ENCODE measurements at places on chromosomes 6 and 20.

DNA sequence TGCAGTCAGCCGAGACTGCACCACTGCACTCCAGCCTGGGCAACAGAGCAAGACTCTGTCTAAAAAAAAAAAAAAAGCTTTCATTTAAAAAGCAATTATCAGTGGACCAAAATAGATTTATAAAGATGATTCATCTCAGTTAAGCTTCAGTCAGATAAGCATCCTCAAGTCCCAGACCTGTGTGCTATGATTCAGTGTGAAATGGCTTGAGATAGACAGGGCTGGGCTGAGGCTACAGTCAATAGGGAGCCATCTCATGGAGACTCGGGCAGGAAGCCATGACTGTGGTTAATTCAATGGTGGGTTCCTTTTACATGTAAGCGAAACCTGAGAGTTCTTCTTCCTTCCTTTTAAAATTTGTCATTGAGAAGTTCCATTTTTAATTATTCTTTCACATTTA is 276.0 kb downstream of the TFAP2A start:
- DNase-seq, result peak; percentile 38

DNA sequence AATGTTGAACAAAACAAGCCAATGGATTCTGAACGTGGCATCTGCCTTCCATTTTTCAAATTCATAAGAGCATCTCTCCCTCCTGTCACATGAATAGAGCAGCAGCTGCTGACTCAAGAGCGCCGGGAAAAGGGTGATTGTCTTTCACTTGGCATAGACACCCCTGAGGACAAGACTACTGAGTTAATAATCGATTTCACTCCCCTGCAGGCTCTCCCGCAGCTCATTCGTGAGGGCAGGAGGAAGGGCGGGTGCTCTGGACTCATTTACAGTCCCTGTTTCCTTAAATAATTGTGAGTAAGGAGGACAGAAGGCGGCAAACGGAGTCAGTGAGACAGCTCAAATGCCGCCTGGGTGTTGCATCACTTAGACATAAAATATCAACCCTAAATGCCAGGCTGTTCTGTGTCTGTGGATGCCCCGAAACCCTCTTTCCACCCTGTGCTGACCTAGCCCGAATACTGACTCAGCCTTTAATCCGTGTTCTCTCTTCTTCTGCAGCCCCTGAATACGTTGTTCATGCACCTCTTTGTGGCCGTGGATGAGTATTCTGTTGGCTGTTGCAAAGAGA is 21.6 kb downstream of the CFAP61 start:
- DNase-seq, result no peak

- DNase-seq, result peak; percentile 44
Observed at GRCh38 chr6:121951918-121952379, 447.5 kb upstream of the HSF2 start.

DNA sequence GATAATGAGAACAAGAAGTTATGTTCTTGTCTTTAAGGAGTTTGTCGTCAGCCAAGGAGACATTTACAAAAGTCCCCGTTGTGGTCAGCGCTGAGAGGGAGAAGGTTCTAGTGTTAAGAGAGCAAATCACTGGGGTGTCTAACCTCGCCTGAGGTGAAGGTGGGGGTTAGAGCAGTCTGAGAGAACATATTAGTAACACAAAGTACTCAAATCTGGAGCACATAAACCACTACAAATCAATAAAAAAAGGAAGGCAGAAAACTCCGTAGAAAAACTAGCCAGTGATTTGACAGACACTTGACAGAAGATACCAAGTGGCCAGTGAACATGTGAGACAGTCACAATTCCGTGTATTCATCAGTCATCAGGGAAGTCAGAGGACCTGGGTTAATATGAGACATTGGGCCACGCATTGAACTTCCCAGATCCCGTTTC is 45.4 kb downstream of the CDS2 start:
- no peak for DNase-seq

Measured in HFF-Myc (cell line).